Left colon (tissue), 2 donors: ENCODE measurements at places on chromosomes 4 and X. TPM values are rescaled to one million over a fixed set of nuclear protein-coding genes. Genes with fewer than 3 reads are reported as not detected.
A peak's percentile ranks its signal among the peaks of the same experiment; 100 is the strongest.

- DNase-seq: no peak
These were observed 14.2 kb downstream of the TMEM47 start for GRCh38 chrX:34642849-34643248.

DNA sequence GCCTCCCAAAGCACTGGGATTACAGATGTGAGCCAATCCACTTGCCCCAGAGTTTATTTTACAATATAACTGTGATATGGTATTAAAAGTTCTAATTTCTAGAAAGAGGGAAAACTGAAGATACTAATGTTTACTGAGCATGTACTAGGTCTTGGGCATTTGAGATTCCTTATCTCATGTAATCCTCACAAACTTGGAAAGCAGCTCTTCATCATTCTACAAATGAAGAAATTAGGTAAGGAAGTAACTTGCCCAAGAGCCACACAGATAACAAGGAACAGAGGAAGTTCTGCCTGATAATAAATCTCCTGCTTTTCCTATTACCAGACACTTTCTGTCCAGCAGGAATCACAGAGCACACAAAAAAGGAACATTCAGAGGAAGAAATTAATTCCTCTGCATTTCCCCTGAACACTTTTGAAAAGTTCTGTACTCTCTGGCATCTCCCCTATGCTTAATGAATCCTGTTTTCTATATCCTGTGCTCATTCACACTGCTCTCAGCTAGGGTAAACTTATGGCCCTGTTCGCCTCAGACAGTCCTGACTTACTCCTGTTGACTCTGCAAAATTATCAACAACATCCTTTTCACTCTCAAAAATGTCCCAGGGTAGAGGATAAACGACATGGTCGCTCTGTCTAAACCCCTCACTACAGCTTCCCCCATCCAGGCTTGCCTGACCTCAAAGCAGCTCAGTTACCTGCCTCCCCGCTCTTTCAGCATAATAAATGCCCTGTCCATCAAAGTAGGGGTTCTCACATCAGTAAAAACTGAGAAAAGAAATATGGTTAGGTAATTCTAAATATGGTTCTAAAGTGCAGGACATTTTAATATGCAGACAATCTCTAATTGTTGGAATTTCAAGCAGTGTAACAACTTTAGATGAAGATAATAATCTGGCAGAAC lies 13.6 kb downstream of the SH3RF1 start:
- DNase-seq: no peak

DNA sequence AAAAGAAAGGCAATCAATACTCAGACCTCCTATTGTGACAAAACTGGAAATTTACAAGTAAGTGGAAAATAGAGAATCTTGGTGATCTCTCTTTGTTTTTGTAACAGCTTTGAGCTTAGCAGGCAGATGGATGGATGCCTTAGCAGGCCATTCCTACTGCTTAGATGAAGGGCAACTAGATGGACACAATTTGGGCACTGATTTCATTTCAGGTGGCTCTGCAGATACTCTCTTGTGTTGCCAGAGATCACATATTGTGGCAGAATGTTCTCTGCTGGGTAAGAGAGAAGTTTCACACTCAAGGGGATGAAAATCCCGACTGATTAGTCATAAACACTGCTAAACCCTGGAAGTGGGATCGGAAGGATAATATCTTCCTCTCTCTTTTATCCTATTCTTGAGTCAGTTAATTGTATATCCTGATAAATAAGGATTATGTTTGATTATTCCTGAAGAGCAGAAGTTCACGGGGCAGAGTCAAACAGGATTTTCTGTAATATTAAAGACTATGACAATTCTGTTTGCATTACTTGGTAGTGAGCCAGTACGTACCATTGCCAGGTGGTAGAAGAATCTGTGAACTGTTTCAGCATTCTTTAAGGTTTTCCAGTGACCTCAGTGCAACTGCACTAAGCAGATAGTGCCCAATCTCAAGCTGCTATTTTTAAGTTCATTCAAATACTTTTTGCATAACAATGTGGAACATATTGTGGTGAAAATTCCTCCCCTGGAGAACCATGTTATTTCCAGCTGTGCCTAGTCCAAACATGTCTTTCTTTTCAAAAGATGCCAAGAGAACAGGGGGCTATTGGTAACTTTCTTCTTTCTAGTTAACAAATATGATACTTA lies 974.3 kb downstream of the FSTL5 start:
- no peak for DNase-seq

DNA sequence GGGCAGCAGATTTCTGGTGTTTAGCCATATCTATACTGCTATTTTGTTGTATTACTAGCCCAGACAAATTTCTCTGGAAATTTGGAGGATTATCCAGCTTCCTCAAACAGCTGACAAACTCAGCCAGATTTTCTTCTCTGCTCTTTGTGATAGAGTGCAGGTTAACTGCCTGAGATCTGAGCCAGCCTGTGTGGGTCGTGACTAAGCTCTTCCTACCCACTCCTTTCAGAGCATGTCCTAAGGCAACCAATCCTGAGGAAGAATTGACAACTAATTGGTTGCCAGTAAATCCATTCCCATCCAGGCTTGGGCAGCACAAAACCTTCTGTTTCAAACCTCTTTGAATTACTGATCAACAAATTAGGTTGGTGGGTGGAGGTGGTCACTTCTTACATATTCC lies 2.5 kb upstream of the GABRA2 start:
- DNase-seq: no peak

DNA sequence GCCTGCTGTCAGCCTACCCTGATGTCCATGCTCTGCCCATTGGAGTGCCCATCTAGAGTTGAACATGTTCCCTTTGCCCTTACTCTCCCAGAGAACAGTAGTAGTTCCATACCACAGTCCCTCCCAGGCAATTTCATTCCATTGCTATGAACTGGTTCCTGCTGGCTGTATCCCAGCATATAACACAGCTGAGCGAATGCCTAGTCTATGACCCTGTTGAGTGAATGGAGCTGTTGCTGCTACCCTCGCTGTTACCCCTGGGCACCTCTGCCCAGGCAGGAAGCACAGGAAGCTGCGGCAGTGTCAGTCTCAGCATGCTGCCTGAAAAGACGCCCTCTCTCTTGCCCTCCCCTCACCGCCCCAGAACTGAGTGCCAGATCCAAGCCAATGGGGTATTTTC lies 73.3 kb downstream of the SOX3 start:
- no peak for DNase-seq

DNA sequence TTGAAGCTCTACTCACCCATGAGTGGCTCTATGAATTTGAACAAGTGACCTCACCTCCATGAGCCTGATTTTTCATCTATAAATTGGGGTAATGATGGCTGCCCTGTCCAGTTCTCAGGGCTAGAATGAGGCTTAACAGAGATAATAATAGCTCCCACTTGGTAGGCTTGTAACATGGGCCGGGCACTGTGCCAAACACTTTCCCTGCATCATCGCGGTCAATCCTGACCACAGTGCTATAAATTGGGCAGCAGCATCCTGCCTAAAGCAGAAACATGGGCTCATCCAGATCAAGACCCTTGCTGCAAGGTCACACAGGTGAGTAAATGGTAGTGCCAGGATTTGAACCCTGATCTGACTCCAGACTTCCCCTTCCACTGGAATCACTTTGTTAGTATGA lies 12.8 kb downstream of the APLN start:
- no peak for DNase-seq

DNA sequence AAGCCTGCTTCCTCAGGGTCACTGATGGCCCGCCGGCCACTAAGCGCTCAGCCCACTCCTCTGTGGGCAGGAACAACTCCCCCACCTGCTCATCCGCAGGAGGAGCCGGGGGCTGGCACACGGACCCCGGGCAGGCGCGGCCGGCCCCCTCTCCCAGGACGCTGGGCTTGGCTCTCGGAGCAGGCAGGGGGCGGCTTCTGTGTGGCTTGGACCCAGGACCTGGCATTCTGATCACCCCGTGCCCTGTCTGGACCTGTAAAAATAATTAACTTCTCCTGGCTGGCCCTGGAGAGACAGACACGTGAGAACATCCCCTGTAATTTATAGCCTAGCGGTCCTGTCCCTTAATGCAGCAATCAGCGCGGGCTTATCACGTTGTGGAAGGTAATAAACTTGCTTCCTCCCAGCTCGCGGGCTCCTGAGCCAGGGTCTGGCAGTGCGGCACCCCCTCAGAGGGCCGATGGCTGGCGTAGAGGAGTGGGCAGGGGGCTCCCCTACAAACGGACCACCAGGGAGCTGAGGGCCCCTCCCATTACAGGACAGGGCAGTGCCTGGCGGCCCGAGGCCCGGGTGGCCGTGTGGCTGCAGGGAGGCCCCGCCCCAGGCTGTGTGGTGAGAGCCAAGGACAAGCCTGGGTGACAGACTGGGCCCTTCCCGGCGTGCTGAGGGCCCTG lies 84.5 kb upstream of the NKX1-1 start:
- no peak for DNase-seq

GRCh38 chr4:139740531-139741041 lies 75.0 kb downstream of the MGST2 start:
- DNase-seq: no peak

DNA sequence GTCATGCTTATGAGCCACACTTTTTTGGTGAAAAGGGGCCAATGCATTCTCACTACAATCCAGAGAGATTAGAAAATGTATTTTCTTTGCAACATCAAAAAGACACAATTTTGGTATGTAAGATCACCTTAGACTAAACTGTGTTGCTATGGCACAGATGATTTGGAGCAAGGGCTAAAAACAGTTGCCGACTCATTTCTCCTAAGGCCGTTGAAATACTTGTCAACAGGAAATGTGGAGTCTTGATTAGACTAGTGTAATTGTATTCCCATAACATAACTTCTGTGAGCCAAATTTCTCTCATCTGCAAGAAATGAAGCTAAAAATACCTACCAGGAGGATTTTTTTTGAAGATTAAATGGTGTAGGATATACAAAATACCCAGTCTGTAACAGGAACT lies 2547.7 kb downstream of the ARAP2 start:
- no peak for DNase-seq

DNA sequence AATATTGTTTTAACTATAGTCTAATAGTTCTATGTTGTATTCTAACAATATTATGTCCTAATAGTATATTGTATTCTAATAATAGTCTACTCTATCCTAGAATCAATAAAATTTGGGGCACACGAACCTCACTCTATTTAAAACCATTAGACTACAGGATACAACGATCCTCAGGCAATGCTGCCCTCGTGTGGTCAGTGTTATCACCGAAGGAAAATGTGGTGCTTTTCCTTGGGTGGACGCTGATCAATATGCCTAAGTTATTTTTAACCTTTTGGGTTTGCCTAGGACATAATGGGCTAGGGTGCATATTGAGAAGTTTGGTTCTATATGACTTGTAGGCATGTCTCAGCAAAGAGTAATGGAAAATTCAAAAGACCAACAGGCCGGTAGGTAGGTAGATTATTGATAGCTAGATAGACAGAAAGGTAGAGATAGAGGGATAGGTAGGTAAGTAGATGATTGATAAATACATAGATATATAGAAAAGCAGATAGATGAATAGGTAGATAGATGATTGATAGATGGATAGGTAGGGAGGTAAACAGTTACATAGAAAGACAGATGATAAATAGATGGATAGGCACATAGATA lies 75.1 kb downstream of the PRKX start:
- DNase-seq: peak; percentile 71

GRCh38 chrX:139559383-139560042 lies 29.0 kb downstream of the F9 start:
- no peak for DNase-seq

DNA sequence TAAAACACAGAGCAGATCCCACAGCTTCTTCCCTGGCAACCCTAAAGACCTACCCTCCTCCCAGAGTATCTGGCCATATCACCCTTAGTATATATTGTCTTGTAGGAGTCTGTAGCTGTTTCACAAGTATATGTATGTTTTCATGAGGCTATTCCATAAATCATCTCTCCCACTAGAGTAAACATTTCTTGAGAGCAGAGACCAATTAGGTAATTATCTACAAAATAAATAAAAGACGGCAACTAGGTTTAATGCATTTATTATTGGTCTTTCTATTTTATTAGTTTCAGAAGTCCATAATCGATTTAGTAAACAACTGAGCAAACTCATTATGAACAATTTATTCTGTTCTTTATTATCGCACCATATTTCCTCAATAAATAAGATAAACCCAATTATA lies 7.0 kb downstream of the ACOT9 start:
- no peak for DNase-seq

CT83 gene
- not detected for total RNA-seq

XAGE1B gene
- total RNA-seq: not detected

DIPK2B gene
- 2.2 TPM for total RNA-seq

HSFX2 gene
- total RNA-seq: not detected

CT45A5 gene
- total RNA-seq: not detected

USP27X gene
- total RNA-seq: 1.3 TPM

EVC2 gene
- total RNA-seq: 0.82 TPM
